Skeletal muscle tissue (tissue), 5 donors: ENCODE measurements at places on chromosomes 13 and 19. TPM values are rescaled to one million over a fixed set of nuclear protein-coding genes. Genes with fewer than 3 reads are reported as not detected.

Gene MBD3L3
- total RNA-seq, result not detected

Gene FGF9
- total RNA-seq, result 3.7 TPM

Gene CILP2
- 11.0 TPM for total RNA-seq

Gene BICRA
- 3.7 TPM for total RNA-seq

Gene MAST1
- not detected for total RNA-seq

Gene SELENOV
- total RNA-seq, result not detected

Gene OR7D2
- total RNA-seq, result not detected

Gene IRGQ
- 24.5 TPM for total RNA-seq

Gene ZNF667
- total RNA-seq, result 4.7 TPM

Gene TCF3
- 44.4 TPM for total RNA-seq

Gene TNFSF9
- 1.0 TPM for total RNA-seq

Gene LGALS4
- total RNA-seq, result not detected

Gene CLDND2
- total RNA-seq, result not detected

Gene FPR2
- total RNA-seq, result 4.2 TPM

Gene TMEM221
- total RNA-seq, result 0.52 TPM

Gene RUBCNL
- 3.7 TPM for total RNA-seq

Gene KIR3DL1
- total RNA-seq, result not detected

Gene MYO1F
- total RNA-seq, result 7.8 TPM

Gene FPR1
- total RNA-seq, result 7.8 TPM

Gene ITGBL1
- total RNA-seq, result 4.7 TPM

Gene KCNK6
- total RNA-seq, result 1.6 TPM

Gene ZNF43
- 10.4 TPM for total RNA-seq

Gene ATP1A3
- total RNA-seq, result not detected

Gene WDR88
- total RNA-seq, result not detected

Gene ZNF491
- 7.8 TPM for total RNA-seq

Gene KLK12
- total RNA-seq, result not detected

Gene CCDC70
- not detected for total RNA-seq

Gene B3GLCT
- total RNA-seq, result 30.3 TPM

Gene ASPDH
- not detected for total RNA-seq

Gene HOOK2
- total RNA-seq, result 13.6 TPM

Gene SIGLEC12
- not detected for total RNA-seq

Gene EPN1
- total RNA-seq, result 5.7 TPM

Gene KLHL1
- not detected for total RNA-seq

Gene TICAM1
- 1.6 TPM for total RNA-seq

Gene ZNF540
- total RNA-seq, result 1.6 TPM

Gene SMAD9
- 11.5 TPM for total RNA-seq

Gene IGFL1
- total RNA-seq, result not detected

Gene PDS5B
- total RNA-seq, result 58.5 TPM

Gene KLK4
- total RNA-seq, result not detected

Gene ETV2
- total RNA-seq, result 2.1 TPM

Gene ATP7B
- 6.3 TPM for total RNA-seq

Gene CGB2
- total RNA-seq, result not detected

Gene ZNF575
- not detected for total RNA-seq

Gene EEF2
- 4,276 TPM for total RNA-seq

Gene ZNF558
- total RNA-seq, result 20.4 TPM

Gene GAPDHS
- total RNA-seq, result not detected

Gene MAP1S
- total RNA-seq, result 25.6 TPM

Gene ZNF223
- total RNA-seq, result 5.2 TPM

Gene KIRREL2
- not detected for total RNA-seq

Gene TMEM38A
- 129 TPM for total RNA-seq

Gene IFI30
- total RNA-seq, result 3.7 TPM

Gene RNF17
- total RNA-seq, result 0.52 TPM
